Stimulated activated CD4-positive, alpha-beta T cell treated with anti-CD3 and anti-CD28 coated beads, Interleukin-4, amount 100 ng/mL, for 1 hour (primary cell): ENCODE measurements at places on chromosomes 13 and 19.

GRCh38 chr19:13905634-13906520, at the start of the genes BRME1 and CC2D1A:
Gene BRME1 (minus strand): TSS chr19:13906117. CDS start chr19:13904892, 1,225 bp downstream.
Gene CC2D1A (plus strand): TSS chr19:13906201. CDS start chr19:13906442, 241 bp downstream.
- peak; percentile 97 for DNase-seq

DNA sequence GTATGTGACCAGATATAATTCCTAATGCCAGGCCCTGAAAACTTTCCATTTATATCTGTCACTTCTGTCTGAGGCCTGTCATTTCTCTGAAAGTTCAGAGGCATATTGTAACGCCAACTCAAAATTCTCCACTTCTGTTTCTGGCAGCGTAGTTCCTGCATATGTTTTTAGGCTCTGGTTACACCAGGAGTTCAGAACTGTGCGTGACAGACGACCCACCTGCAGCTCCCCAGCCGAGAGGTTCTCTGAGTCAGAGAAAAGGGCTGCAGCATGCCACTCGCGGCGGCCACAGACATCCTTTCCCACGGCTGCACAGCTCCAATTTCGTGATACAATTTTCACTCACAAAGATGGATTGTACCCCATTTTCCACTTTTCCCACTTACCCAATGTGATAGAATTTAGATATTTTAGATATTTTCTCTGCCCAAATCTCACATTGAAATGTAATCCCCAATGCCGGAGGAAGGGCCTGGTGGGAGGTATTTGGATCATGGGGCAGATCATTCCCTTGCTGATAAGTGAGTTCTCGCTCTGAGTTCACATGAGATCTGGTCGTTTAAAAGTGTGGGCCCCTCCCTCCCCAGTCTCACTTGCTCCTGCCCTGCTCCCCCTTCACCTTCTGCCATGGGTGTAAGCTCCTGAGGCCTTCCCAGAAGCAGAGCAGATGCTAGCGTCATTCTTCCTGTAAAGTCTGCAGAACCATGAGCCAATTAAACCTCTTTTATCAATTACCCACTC, 308.1 kb downstream of the LIG4 start:
- DNase-seq, result no peak

- DNase-seq, result no peak
Measured at GRCh38 chr13:46106839-46107371, 2.1 kb upstream of the CPB2 start.

GRCh38 chr19:30066781-30067759, 125.0 kb downstream of the URI1 start:
- DNase-seq, result no peak

DNA sequence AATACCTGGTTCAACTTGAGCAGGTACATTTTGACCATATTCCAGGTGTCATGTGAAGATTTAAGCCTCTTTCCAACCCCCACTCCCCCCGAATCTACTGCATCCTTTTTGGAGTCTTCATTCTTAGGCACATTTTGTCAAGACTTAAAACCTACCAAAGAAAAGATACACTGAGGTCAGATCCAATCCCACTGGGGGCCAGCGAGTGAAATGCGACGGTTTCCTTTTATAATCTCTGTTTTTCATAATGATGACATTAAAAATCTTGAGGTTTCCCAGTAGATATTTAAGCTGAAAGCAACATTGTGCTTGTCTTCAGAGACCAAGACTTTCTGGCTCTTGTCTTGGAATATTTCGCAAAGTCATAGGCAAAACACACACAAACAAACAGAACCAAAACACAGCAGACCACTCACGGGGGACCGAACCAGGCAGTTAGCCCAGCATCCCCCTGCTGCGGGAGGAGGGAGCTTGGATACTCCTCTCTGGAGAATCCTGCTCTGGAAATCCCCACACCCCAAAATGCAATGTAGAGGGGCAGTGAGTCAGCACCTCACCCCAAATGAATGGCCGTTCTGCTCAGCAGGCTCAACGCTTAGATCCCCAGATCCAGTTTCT, 506 bp upstream of the GAS6 start:
- DNase-seq, result no peak

DNA sequence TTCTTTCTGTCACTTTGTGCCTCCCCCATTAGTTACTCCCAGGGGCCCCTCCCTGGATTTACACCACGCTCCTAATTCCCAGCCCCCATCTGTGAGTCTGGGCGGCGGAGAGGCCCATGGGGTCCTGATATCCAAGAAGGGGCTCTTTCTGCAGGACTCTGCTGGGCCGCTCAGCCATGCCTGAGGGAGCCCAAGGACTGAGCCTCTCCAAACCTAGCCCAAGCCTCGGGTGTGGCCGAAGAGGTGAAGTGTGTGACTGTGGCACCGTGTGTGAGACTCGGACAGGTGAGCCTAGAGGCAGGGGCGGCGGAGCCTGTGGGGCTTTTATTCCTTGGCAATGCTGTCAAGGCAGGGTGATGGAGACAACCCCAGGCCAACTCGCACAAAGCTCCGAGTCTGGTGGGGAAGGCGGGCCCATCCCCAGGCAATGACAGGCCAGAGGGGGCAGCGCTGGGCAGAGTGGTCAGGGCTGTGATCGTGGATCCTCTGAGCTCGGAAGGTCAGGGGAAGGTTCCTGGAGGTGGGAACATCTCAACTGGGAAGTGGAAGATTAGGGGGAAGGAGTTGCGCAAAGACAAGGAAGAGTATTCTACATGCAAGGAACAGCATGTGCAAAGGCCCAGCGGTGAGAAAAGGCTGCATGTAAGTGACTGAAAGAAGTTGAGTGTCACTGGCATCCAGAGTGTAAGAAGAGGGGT, 1.6 kb downstream of the PLEKHG2 start:
- no peak for DNase-seq

DNA sequence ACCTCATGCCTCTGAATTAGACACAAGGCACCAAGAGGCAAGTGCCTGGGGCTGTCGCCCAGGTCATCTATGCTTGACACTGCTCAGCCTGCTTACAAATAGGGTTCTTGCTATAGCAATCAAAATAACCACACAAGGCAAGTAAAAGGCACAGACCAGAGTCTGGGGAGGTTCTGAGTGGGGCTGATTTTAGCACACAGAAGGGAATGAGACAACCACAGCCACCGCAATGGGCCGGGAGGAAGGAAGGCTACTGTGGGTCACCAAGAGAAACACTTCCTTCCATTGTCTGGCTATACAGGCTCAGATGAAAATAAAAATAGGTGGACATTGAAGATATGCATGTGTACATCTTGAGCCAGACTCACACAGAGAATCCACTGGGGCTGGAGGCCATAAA, 159.1 kb downstream of the DLEU7 start:
- no peak for DNase-seq

- no peak for DNase-seq
Measured at GRCh38 chr13:38042771-38043170, 173.2 kb upstream of the TRPC4 start.

- no peak for DNase-seq
Measured at GRCh38 chr19:32387701-32388392, 17.7 kb upstream of the DPY19L3 start.

DNA sequence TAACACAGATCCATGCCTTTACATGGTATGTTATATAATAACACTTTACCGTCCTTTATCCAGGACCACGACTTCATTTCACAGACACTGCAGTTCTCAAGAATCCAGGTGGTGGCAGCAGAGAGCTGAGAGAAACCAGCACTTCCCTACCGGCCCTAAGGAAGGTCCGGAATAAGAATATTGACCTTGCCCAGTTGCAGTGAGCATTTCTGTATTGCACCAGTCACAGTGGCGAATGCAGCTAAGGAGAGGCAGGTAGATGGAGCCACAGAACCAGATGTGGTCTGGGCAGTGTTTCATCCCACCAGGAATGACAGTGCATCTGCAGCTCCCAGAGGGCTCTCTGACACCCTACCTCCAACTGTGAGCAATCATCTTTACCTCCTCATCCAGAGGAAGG, 44.6 kb downstream of the ZNF787 start:
- DNase-seq, result peak; percentile 32

- DNase-seq, result no peak
Measured at GRCh38 chr13:54879036-54879435, 1850.4 kb downstream of the OLFM4 start.

GRCh38 chr13:98686270-98686669, 66.2 kb downstream of the SLC15A1 start:
- DNase-seq, result no peak

DNA sequence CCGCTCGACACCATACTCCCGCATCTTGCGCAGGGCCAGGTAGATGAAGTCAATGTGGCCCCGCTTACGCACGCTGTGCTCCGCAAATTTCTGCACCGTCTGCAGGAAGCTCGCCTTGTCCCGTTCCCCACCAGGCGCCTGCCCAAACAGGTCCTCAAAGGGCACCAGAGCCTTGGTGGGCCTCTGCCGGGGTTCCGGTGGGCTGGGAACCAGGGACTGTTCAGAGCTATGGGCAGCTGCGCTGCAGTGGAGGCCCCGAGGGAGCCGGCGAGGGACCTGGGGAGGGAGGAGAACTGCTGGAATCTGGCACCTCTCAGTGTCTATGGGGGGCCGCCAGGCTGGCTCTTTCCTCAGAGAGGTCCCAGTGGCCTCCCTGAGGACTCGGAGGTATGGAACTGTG, 8.3 kb upstream of the ZNF653 start:
- no peak for DNase-seq

GRCh38 chr19:31255174-31255799, 93.9 kb downstream of the TSHZ3 start:
- no peak for DNase-seq

- DNase-seq, result no peak
Measured at GRCh38 chr19:17264641-17264979, at the start of gene USHBP1. Gene USHBP1 (minus strand): TSS chr19:17264745. CDS start chr19:17264299, 446 bp downstream.

DNA sequence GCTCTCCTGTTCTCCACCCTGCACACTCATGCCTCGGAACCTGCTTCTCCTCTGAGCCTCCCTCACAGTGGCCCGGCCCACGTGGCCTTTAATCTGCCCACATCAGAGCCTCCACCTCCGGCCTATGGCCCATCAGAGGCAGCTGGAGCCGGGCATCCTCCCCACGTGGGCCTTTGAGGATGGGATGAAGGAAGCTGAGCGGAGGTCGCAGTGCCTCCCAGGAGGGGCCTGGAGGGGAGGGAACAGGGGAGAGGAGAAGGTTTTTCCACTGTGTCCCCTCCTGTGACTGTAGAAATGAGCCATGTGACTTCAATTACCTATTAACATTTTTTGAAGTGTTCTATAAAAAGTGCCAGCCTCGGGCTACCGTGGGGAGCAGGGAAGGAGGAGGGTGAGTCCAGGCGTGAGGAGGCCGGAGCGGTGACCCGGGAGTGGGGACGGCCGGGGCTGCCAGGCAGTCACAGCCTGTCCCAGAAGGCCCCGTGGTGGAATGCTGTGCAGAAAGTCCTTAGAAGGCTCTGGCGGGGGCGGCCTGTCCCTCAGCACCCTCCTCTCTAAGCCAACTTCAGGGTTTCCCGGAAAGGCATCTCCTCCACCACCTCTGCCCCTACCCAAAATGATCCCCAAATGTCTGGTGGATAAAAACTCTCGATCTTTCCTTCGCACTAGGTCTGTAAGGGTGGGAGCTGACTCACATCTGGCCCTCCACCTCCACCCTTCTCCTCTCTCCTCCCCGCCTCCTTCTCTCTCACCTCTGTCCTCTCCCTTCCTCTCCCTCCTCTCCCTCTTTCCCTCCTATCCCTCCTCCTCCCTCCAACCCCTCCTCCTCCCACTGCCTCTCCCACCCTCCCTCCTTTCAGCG, 24.8 kb upstream of the SLC1A5 start:
- no peak for DNase-seq

GRCh38 chr19:38455031-38455430, 21.5 kb downstream of the RYR1 start:
- DNase-seq, result no peak

DNA sequence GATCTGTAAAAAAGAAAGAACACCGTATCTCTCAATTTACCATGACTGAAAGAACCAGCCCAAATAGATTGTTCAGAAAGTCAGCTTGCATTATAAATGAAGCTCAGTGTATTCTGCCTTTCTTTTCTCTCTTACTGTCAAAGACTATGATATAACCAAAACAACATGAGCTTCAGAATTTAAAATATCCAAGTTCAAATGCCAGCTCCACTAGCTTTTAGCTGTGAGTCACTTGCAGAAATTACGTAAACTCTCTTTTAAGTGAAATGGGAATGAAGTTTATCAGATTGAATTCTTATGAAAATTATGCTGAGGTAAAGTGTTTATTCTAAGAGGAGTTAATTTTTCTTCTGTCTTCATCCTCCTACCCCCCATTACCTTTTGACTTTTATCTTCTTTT, 20.0 kb upstream of the POSTN start:
- no peak for DNase-seq

GRCh38 chr13:66860878-66861417, 369.2 kb downstream of the PCDH9 start:
- no peak for DNase-seq

DNA sequence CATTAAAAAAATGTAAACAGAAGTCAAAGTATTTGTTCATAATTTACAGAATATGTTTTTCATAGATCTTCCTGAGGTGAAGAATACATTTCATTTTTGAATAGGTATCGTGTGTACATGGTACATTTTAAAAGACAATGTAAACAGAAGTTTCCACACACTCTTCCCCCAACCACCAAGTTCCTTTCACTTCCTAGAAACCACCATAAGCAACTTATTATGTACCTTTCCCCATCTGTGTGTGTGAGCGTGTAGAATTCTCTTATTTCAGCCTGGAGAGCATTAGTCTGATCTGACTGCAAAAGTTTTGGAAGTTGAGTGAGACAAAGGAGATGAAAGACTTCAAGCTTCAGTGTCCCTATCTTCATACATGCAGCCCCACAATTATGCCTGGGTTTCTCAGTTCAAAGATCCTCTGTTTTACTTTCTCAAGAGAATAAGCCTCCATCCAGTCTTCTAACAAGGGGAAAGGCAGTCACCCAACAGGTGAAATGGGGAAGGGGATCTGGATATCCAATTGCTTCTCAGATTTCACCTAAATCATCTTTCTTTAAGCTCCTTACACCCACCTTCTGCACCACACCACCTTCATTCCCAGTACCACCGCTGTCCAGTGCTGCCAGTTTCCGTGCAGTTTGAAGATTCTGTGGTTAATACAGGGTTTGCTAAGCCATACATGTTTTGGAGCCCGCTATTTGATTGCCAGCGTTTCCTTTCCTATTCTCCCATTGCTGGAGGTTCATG, 2.1 kb downstream of the TEX30 start:
- no peak for DNase-seq

- no peak for DNase-seq
Measured at GRCh38 chr13:108033800-108034707, 181.3 kb downstream of the LIG4 start.
